ENCODE measurements at places on chromosomes 6 and 20. TPM values are rescaled to one million over a fixed set of nuclear protein-coding genes. Genes with fewer than 3 reads are reported as not detected.

- DNase-seq: no peak
- H3K4me1 ChIP-seq: peaks cover 13% of the 10 kb centered on the region
- no peak overlapping the region for H3K27ac ChIP-seq
- no peaks in the 10 kb centered on the region for H3K36me3 ChIP-seq
Observed at GRCh38 chr20:59145247-59145923, 18.2 kb upstream of the ZNF831 start.

DNA sequence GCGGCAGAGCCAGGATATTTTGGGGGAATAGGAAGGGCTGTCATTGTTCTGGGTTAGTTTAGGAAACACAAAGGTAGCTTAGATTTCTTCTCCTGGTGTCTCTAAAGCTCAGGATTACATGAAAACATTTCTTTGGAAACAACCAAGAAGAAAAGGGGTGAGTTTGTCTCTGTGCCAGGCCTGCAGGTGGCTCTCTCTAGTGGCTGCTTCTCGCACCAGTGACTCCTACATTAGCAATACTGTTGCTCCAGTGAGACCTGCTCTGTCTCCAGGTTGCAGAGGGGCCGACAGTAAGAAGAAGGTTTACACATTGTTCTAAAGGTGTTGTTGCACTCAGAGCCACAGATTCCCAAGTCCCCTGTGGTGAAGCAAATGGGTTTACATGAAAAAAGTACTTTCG, 104.6 kb upstream of the GLP1R start:
- peaks cover 3% of the 10 kb centered on the region for H3K27me3 ChIP-seq
- no peak overlapping the region for H3K4me3 ChIP-seq
- H3K27ac ChIP-seq: no peak overlapping the region
- no peak for DNase-seq

DNA sequence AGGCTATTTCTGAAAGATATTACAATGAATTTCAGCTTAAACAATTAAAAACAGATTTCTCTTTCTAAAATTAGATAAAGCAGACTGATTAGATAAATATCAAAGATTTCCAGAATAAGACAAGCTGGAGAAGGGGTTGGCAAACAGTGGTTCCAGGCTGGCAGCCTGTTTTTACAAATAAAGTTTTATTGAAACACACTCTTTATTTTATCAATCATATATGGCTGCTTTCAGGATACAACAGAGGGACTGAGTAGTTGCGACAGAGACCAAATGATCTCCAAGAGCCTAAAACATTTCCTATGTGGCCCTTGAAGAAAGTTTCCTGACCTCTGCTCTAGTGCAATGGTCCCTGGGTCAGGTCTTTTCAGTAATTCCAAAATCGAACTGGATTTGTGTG, 65.6 kb upstream of the IYD start:
- peaks cover 39% of the 10 kb centered on the region for H3K4me1 ChIP-seq
- no peaks in the 10 kb centered on the region for H3K27me3 ChIP-seq
- H3K4me3 ChIP-seq: no peak overlapping the region

- no peaks in the 10 kb centered on the region for H3K36me3 ChIP-seq
- DNase-seq: peak; percentile 38
- H3K4me3 ChIP-seq: no peak overlapping the region
- no peaks in the 10 kb centered on the region for H3K27me3 ChIP-seq
- peaks cover 13% of the 10 kb centered on the region for H3K4me1 ChIP-seq
- H3K27ac ChIP-seq: no peak overlapping the region
Observed at GRCh38 chr6:138211048-138211581, 7.2 kb downstream of the PBOV1 start.

GRCh38 chr20:20440886-20441658, 73.2 kb downstream of the INSM1 start:
- H3K27me3 ChIP-seq: no peaks in the 10 kb centered on the region
- H3K36me3 ChIP-seq: no peaks in the 10 kb centered on the region
- peak overlapping the region; percentile 12 for H3K4me3 ChIP-seq
- H3K27ac ChIP-seq: no peak overlapping the region
- H3K4me1 ChIP-seq: peaks cover 6% of the 10 kb centered on the region
- DNase-seq: no peak

Gene NKX2-2
- not detected for total RNA-seq
